Suprapubic skin (tissue), 4 donors: ENCODE measurements at places on chromosomes 12 and 14. TPM values are rescaled to one million over a fixed set of nuclear protein-coding genes. Genes with fewer than 3 reads are reported as not detected.

Gene SLC16A7
- total RNA-seq = 53.1 TPM

Gene SVOP
- not detected for total RNA-seq

Gene SOX5
- total RNA-seq = 19.6 TPM

Gene ENDOU
- 36.1 TPM for total RNA-seq

Gene MUCL1
- 218 TPM for total RNA-seq

Gene TMEM121
- 2.8 TPM for total RNA-seq

Gene SLC4A8
- 1.1 TPM for total RNA-seq

Gene LRRC43
- 1.1 TPM for total RNA-seq
